CD4-positive, alpha-beta T cell (primary cell): ENCODE measurements at places on chromosomes 2 and 18.

DNA sequence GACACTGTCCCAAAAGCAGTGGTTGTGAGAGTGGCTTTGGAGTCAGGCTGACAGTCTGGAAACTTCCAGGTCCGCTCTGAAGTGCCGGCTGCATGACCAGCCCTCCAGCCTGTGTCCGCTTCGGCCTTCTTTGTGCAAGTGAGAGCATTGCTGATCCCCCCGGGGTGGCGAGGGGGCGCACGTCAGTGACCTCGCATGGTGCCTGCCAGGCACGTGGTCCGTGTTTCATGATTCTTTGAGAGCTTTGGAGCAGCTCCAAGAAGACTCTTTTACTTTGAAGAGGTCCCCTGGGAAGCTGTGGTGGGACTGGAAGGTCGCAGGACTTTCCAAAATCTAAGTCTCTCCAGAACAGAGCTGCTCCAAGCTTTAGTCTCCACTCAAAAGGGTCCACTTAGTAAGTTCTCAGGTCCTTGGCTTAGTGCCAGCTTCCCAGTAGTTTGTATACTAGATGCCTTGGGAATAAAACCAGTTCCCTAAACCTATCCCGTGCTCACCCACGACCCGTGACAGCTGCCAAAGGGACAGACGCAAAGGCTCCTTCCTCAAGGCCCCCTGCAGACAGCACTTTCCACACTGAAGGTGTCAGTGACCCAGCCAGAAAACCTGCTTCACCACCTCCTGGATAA is 68.8 kb downstream of the ADI1 start:
- H3K4me3 ChIP-seq: no peak overlapping the region
- no peak for DNase-seq
- no peaks in the 10 kb centered on the region for H3K4me1 ChIP-seq
- no peak overlapping the region for H3K27ac ChIP-seq
- peaks cover 68% of the 10 kb centered on the region for H3K36me3 ChIP-seq

- H3K27ac ChIP-seq: no peak overlapping the region
- no peak for DNase-seq
- no peaks in the 10 kb centered on the region for H3K4me1 ChIP-seq
- H3K36me3 ChIP-seq: peaks cover 4% of the 10 kb centered on the region
Observed at GRCh38 chr18:21831413-21831831, 90.8 kb downstream of the MIB1 start.

GRCh38 chr18:79477711-79478483 is 82.2 kb downstream of the NFATC1 start:
- no peak overlapping the region for H3K27ac ChIP-seq
- no peak overlapping the region for H3K4me3 ChIP-seq
- no peaks in the 10 kb centered on the region for H3K27me3 ChIP-seq
- H3K36me3 ChIP-seq: peaks cover 43% of the 10 kb centered on the region
- H3K4me1 ChIP-seq: peaks cover 11% of the 10 kb centered on the region

GRCh38 chr18:24632158-24632988 is 171.9 kb downstream of the HRH4 start:
- H3K36me3 ChIP-seq: no peaks in the 10 kb centered on the region
- H3K4me1 ChIP-seq: no peaks in the 10 kb centered on the region
- no peak overlapping the region for H3K4me3 ChIP-seq
- no peak overlapping the region for H3K27ac ChIP-seq

- H3K36me3 ChIP-seq: no peaks in the 10 kb centered on the region
- no peaks in the 10 kb centered on the region for H3K27me3 ChIP-seq
- H3K4me1 ChIP-seq: no peaks in the 10 kb centered on the region
- no peak for DNase-seq
Observed at GRCh38 chr2:161876416-161876815, 197.6 kb downstream of the DPP4 start.

GRCh38 chr2:8230466-8230865 is 451.4 kb upstream of the ID2 start:
- H3K4me3 ChIP-seq: no peak overlapping the region
- no peaks in the 10 kb centered on the region for H3K27me3 ChIP-seq
- no peaks in the 10 kb centered on the region for H3K36me3 ChIP-seq

DNA sequence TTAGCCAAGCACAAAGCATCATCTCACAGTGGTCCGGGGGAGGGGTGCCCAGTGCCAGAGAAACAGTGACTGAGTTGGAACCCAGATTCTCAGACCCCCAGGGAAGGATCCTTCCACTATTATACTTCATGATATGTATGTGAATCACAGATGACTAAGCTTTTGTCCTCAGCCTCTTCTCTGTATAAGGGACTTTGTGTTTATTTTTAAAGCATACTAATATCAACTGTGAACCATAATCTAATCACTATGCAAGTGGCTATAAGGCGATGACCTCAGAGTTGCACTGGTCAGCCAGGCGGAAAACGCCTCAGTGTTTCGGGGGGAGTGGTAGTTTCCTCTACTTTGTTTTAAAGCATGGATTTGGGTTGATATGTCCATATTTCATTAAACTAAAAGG is 160.4 kb upstream of the TMEM200C start:
- H3K4me3 ChIP-seq: no peak overlapping the region
- H3K27ac ChIP-seq: no peak overlapping the region
- no peak for DNase-seq
- H3K4me1 ChIP-seq: peaks cover 4% of the 10 kb centered on the region
- no peaks in the 10 kb centered on the region for H3K27me3 ChIP-seq

GRCh38 chr2:144776766-144777165 is 256.8 kb upstream of the ZEB2 start:
- H3K4me3 ChIP-seq: no peak overlapping the region
- DNase-seq: no peak
- H3K4me1 ChIP-seq: no peaks in the 10 kb centered on the region
- no peak overlapping the region for H3K27ac ChIP-seq

DNA sequence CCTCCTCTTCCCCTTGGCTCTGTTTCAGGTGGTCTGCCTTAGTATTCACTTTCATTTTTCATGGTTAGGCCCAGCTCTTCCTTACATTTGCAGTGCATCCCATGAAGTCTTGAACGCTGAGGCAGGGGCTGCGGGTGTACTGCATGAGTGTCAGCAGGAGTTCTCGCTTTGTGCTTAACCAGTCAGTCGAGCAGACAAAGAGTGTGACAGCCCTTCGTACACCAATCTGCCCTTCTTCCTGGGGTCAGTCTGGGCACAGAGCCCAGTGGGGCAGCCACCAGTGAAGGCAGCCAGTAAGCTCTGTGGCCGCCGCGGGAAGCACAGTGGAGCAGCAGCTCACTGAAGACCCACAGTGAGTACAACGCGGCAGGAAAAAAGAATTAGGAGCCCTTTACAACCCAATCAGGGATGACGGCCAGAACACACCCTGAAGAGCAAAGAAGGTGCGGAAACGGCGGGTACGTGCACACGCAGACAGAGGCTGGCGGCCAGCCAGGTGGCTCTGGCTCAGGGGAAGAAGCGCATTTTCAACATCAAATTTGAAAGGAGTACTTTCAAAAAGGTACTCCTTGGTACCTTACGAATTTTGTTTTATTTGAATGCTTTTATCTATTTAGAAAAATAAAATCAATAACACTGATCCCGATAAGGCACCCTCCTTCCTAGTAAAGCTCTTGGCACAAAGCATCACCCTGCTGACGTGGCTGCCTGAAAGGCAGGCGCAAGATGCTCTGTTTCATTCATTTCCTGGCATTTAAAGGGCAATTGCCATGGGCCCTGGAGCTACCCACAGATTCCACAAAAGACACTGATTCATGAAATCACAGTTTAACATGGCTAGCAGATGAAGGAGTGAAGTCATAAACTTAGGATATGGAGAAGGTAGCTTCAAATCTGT is 47.0 kb upstream of the SEMA4C start:
- peaks cover 59% of the 10 kb centered on the region for H3K4me1 ChIP-seq
- no peak overlapping the region for H3K27ac ChIP-seq
- H3K27me3 ChIP-seq: no peaks in the 10 kb centered on the region
- no peaks in the 10 kb centered on the region for H3K36me3 ChIP-seq

DNA sequence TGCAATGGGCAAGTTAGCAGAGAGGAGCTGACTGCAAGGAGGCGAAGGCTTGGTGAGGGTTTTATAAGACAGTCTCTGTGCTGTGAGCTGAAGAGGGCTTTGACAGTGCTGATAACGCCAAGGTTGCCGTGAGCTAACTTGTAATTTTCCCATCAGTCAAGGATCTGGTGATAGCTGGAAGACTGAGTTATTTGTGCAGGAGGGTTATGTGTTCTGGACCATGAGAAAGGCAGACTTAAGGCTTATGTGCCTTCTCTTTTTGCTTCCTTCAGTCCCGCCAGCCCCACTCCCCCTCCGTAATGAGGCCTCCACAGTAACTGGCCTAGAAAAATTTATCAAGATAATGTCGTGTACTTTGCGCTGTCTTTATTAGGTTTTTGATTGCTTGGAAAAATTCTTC is 94.6 kb downstream of the RTP5 start:
- peaks cover 9% of the 10 kb centered on the region for H3K36me3 ChIP-seq
- H3K4me1 ChIP-seq: peaks cover 7% of the 10 kb centered on the region
- H3K27me3 ChIP-seq: no peaks in the 10 kb centered on the region
- H3K4me3 ChIP-seq: no peak overlapping the region

- no peaks in the 10 kb centered on the region for H3K27me3 ChIP-seq
- no peaks in the 10 kb centered on the region for H3K4me1 ChIP-seq
- no peaks in the 10 kb centered on the region for H3K36me3 ChIP-seq
- H3K4me3 ChIP-seq: no peak overlapping the region
- no peak overlapping the region for H3K27ac ChIP-seq
Observed at GRCh38 chr2:208570851-208571763, 164.5 kb downstream of the PTH2R start.

GRCh38 chr18:61803393-61803792 is 89.4 kb downstream of the RNF152 start:
- no peak overlapping the region for H3K4me3 ChIP-seq
- no peaks in the 10 kb centered on the region for H3K27me3 ChIP-seq
- no peak overlapping the region for H3K27ac ChIP-seq
- H3K4me1 ChIP-seq: no peaks in the 10 kb centered on the region
- no peak for DNase-seq

DNA sequence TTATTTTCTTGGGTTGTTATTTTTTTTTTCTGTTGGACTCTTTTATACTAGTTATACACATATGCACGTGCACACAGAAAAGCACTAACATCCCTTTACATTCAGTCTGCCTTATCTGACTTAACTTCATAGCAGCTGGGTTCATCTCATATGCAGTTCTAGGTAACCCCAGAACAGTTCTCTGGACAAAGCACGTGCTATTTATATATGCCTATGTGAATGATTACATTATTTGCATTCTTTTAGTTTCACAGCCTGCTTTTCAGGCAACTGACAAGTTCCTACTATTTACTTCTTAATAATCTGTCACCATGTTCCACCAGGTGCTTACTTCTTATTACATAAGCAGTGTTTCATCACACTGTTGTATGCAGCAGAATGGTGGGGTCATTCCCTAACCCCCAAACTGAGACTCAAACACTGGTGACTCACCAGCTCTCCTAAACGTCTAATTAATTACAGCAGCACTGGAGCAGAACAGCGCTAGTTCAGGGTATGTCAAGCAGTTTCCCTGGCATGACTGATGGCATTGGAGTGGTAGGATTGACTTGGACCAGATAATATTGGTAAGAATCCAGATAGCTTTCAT is 372.8 kb downstream of the CLIP4 start:
- no peak overlapping the region for H3K4me3 ChIP-seq
- H3K4me1 ChIP-seq: no peaks in the 10 kb centered on the region
- H3K36me3 ChIP-seq: no peaks in the 10 kb centered on the region
- H3K27me3 ChIP-seq: no peaks in the 10 kb centered on the region
- no peak overlapping the region for H3K27ac ChIP-seq

DNA sequence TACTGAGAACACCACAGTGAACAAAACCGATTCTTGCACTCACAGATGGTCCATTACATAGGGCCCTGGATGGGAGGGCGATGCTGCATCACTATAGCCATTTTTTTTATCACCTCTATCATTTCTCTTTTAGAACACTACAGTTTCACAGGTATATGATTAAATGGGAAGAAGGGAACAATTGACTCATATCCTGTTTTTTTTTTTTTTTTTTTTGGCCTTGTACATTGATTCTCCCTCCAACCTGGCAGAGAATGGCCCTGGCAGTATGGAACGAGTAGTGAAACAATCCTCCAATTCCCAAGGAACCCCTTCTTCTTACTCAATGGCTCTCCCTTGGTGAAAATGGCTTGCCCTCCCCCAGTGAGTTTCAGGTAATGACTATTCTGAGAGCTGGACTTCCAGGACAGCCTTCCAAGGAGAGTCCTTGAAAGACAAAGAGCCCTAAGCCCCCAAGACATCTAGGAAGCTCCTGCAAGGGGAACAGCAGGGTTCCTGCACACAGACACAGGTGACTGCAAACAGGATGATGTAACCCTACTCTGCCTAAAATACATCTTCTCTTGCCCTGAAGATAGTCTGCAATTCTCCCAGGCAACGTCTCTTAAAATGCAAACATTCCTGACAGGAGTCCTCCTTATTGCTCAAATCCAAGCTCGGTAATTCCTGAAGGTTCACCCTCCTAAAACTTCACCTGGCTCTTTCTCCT is 405.4 kb downstream of the SETBP1 start:
- DNase-seq: no peak
- no peak overlapping the region for H3K4me3 ChIP-seq
- no peaks in the 10 kb centered on the region for H3K4me1 ChIP-seq
- no peaks in the 10 kb centered on the region for H3K36me3 ChIP-seq
- H3K27ac ChIP-seq: no peak overlapping the region
- H3K27me3 ChIP-seq: peaks cover 3% of the 10 kb centered on the region

- no peaks in the 10 kb centered on the region for H3K36me3 ChIP-seq
- no peaks in the 10 kb centered on the region for H3K27me3 ChIP-seq
- peaks cover 12% of the 10 kb centered on the region for H3K4me1 ChIP-seq
- H3K27ac ChIP-seq: no peak overlapping the region
Observed at GRCh38 chr18:57077786-57078552, 68.9 kb upstream of the BOD1L2 start.

DNA sequence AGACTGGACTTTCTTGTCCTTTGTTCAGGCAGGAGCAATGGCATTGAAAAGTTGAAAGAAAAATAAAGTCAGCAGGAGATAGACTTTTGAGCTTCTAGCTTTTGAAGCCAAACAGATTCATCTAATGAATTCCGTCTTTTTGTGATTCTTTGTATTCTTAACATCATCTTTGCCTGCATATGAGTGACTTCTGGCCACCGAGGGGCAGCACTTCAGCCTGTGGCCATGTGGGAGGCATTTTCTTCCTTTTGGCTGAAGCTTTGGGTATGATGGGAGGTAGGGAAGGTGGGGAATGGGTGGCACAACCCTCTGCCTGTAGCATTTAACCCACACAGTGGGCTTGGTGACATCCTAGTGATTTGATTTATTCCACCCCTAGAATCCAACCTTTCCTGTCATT is 220.6 kb downstream of the SETBP1 start:
- H3K4me1 ChIP-seq: no peaks in the 10 kb centered on the region
- no peak overlapping the region for H3K27ac ChIP-seq
- no peak for DNase-seq
- H3K4me3 ChIP-seq: no peak overlapping the region
